ENCODE measurements at places on chromosomes 7 and 10.

DNA sequence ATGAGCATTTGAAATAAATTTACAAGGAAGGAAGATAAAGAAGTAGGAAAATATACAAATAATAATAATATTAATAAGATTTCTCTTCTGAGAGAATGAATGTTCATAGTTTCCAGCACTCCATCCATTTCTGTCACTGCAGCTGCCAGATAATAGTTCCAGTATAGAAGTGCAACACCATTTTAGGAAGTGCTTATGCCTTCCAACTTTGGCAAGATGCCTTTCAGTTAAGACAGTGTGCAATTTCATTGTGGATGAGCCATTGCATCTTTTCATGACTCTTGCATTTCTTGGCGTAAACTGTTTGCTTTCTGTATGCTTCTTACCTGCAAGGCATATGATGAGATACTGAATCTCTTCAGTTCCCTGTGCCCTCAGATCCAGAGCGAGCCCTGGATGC is 185.0 kb downstream of the PDE1C start:
- no peak for DNase-seq

- no peak for DNase-seq
These were observed 44.2 kb upstream of the PTER start for GRCh38 chr10:16392531-16393069.

DNA sequence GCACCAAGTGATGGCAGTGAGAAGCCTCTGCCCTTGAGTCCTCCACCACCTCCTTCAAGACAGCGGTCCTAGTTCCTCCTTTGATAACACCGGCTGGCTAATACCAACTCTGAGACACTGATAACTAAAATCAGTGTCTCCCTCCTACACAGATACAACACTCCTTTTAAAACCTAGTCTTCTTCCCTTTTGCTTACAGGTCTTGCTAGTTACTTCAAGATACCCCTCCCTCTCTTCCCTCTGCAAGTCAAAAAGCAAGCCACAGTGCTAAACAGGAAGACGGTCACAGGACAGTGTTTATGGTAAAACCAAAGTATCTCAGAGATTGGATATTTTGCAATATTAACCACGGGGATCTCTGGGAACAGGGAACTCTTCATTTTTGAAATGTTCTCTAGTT is 4.6 kb downstream of the AKR1B1 start:
- DNase-seq: no peak

- DNase-seq: no peak
These were observed 15.7 kb upstream of the CYREN start for GRCh38 chr7:135186261-135186540.

DNA sequence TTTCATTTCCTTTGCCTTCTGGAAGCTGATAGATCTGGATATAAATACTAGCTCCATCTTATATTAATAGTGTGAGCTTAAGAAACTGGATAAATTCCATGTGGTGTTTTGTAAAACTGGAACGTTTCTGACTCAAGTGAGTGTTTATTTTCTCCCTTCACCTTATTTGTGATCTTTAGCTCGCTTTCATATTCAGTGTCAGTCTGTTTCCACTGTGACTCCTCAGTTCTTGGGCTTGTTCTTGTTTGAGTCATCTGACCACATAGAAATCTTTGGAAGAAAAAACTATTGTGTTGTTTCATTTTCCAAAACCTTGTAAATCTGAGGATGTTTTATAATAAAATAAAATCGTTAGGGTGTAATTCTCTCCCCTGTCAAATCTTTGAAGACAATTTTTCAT is 186.4 kb downstream of the POLR1F start:
- no peak for DNase-seq

DNA sequence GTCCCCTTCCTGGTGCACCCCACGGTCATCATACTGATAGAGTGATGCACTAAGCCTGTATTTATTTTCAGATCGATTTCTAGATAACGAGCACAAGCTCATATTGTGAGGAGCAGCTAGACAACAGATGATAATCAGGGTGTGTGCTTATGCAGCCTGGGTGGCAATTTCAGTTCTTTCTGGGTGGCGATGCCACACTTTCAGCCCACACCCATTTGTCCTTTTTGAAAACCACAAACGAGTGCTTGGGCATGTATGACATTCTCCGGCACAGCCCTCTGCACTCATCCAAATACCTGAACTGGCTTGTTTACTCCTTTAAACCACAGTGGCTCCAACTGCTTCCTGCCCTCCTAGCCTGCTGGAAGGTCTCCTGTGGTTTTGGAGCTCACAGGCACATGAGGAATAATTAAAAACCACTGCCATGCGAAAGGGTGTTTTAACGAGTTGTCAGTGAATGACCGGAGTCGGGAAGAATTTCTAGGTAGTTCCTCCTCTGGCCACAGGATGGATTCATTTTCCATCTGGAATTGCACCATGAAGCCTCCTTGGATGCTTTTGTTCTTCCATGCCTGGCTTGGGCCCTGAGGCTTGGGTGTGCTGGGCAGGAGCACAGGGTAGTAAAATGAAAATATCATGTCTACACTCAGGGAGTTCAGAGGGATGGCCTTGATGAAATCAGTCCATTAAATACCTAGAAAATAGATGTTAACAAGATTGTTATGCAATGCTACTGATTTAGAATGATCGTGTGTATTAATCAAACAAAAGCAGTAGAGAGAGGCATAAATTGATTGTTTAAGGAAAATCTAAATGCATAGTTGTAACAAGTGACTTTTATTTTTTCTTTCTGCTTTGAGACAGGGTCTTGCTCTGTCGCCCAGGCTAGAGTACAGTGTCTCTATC is 52.4 kb upstream of the ITGB1 start:
- no peak for DNase-seq
